Stimulated activated CD8-positive, alpha-beta memory T cell treated with anti-CD3 and anti-CD28 coated beads, Interleukin-15, amount 100 ng/mL, for 24 hours (primary cell): ENCODE measurements at places on chromosomes 5 and 9.

DNA sequence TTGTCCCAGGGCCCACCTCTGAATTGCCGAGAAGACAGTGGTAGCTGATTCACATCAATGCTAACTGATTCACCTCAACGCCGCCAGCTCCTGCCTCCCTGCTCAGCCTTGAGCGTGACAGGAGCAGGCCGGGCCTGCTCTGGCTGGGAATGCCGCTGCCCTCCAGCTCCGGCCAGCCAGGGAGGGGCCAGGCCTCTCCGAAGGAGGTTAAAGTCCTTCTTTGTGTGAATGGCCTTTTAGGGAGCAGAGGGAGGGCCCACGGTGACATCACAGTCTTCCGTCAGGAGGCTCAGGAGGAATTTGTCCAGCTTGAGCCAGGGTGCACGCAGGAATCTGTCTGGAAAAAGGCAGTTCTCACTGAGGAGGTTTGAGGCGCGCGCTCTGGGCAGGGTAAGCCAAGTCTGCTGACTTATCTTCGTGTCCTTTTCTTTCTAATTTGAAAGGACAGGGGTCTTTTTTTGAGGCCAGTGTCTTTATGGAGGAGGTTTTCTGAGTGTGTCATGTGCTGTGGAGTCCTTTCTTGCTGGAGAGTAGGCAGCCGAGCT lies 82.7 kb downstream of the C9orf152 start:
- DNase-seq: no peak

GRCh38 chr5:109992264-109992915 lies 302.7 kb downstream of the MAN2A1 start:
- no peak for DNase-seq

GRCh38 chr9:103731541-103731940 lies 362.6 kb upstream of the SMC2 start:
- no peak for DNase-seq

GRCh38 chr9:130332384-130332926 lies 66.9 kb downstream of the HMCN2 start:
- DNase-seq: no peak

GRCh38 chr5:159605585-159605984 lies 275.3 kb upstream of the IL12B start:
- no peak for DNase-seq

DNA sequence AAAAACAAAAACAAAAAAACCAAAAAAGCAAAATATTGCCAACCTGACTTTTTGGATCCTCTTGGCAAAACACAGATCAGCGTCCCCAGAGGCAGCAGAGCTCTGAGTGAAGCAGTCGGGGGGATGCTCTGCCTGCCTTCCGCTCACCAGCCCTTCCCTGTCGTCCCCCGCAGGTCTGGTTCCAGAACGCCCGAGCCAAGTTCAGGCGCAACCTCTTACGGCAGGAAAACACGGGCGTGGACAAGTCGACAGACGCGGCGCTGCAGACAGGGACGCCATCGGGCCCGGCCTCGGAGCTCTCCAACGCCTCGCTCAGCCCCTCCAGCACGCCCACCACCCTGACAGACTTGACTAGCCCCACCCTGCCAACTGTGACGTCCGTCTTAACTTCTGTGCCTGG lies 20.7 kb downstream of the LHX2 start:
- no peak for DNase-seq

DNA sequence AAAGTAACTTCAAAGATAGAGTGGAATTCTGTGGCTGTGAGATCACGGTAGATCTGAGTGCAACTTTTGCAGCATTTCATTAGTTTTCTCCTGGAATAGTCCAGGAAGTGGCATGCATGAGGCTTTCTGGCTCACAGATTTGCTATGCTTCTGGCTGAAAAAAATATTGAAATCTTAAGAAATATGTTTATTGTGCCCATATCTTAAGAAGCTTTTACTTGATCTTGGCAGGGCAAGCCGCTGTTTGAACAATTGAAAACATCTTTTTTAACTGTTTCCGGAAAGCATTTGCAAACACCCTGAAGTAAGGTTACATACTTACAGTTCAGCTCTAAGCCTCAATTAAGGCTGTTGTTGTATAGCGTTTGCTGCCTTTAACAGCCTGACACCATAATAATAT lies 135.7 kb upstream of the GDNF start:
- no peak for DNase-seq

DNA sequence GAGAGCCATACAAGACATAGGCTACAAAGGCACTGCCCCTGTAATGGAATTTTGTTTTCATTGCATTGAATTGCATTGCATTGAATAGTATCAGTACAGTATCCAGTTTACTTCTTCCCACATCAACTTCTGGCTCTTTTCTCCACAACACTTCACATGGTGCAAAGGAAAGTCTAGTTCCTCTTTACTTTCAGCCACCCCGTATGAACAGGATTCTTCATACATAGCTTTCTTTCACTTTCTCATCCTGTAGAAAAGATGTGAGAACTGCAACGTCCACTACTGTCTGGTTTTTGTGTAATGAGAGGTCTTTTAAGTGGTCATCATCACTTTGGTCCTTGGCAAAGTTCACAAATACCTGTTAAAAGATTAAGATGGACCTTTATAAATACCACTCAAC lies 20.2 kb downstream of the NIPSNAP3B start:
- DNase-seq: no peak

GRCh38 chr5:151492729-151493128 lies 45.3 kb downstream of the SLC36A1 start:
- DNase-seq: no peak

DNA sequence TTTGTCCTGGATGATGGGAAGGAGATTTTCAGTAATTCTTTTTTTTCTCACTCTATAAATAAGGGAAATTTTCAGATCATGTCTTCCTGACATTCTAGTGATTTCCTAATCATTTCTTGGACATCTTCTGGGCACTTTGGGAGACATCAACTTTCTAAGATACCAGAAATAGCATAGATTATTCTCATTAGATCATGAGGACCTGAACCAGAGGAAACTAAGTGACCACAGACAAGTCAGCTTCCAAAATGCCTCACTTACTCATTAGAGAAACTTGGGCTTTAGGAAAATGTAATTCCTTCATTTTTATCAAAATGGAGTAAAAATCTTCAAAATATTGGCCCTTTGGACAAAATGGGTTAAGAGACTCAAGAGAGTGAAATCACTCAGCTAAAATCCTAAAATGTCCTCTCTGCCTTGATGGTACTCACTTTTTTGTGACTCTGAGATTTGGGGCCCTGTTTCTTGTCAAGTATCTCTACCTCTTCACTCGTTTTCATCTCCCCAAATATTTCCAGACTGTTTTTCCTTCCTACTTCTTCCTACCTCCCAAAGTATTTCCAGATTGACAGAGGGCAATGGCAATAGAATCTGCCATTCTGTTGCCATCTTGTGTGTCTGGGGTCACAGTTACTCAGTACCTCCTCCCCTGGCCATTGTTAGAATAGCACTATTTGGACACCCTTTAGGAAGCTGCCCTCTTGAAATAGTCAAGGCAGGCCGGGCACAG lies 194.5 kb downstream of the NR3C1 start:
- no peak for DNase-seq

- no peak for DNase-seq
These were observed 3.2 kb downstream of the PAPPA start for GRCh38 chr9:116156621-116157314.

DNA sequence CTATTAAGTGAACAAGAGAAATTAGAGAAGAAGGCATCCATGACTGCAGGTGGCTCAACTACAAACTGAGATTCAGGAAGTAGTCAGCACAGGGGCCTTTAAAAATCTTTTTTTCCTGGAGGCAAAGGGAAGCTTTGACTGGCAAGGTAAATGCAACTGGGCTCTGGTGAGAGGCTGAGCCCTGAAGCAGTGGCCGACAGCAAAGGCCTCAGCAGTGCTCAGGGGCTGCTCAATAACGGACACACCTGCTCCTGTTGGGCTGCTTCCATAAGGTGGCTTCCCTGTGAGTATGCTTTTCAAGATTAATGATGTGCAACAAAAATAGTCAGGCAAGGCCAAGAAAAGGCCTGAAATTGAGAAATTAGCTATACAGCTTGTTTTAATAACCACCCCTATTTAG lies 134.2 kb upstream of the RGMB start:
- DNase-seq: no peak

GRCh38 chr5:155239803-155240202 lies 226.2 kb downstream of the KIF4B start:
- DNase-seq: no peak

DNA sequence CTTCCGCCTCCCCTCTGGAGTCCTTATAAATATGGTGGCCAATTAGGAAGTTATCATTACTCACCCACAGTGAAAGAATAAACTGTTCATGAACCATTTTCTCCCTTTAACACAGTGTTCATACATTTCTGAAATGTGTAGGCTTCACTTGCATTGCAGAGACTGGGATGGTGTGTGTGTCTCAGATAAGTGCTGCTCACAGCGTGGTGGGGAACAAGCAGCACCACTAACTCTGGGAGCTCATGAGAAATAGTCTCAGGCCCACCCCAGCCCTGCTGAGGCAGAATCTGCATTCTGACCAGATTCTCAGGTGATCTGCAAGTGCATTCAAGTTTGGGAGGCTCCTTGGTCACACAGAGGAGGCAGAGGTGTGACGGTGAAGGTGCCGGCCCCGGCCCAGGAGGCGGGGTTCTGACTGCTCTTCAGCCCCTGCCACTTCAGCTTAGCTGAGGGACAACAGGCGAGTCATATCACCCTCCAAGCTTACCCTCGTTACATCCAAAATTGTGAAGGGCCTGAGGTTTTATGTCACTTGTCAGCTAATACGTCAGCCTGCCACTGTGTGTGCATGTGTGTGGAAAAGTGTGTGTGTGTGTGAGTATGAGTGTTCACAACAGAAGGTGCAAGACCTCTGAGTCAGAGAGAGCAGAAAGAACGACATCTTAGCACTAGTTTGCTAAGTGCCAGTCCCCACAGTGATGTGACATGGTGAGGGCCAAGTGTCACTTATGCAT lies 34.7 kb downstream of the DAP start:
- no peak for DNase-seq

DNA sequence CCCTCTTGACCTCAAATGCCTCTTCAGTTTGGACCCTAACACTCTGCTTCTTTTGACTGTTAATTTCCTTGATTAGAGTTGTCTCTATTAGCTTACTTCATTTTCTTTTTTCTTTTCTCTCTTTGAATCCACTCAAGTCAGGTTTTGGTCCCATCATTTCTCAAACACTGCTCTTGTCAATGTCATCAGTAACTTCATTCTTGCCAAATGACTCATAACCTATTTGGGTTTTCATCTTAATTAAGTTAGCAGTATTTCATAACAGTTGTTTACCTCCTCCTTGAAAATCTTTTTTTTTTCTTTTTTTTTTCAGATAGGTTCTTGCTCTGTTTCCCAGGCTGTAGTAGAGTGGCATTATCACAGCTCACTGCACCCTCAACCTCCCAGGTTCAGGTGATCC lies 119.6 kb downstream of the PARP8 start:
- no peak for DNase-seq

GRCh38 chr5:154570572-154571324 lies 92.7 kb upstream of the HAND1 start:
- no peak for DNase-seq
